ENCODE measurements at places on chromosomes 11 and 22.

DNA sequence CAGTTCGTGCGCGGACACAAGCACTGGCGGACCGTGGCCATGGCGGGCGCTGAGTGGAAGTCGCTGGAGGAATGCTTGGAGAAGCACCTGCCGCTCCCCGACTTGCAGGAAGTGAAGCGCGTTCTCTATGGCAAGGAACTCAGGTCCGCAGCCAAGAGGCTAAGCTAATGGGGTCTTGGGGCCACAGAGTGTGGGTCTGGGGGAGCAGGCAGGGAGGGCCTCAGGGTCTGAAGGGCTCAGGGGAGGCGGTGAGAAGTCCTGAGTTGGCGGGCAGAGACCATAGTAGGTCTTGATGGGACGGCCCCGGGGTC lies 188 bp downstream of the UPB1 start:
- DNase-seq = no peak

DNA sequence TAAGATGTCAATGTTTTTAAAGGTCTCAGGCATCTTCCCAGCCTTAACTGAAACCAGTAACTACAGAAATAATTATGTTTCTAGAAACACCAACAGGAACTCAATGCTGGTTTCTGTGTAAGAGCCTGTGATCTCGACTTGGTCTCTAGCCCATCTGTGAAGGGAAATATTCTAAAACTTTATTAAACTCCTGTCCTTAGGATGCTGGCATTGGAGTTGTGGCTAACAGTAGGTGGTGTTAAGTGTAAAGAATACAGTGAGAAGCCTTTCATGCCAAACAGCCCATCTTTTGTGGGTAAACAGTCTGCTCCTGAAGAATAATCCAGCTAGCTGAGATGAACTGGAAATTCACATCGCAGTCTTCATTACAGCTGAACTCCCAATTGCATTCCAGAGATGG lies 133.2 kb downstream of the ADAMTS15 start:
- DNase-seq = peak; percentile 32

- peak; percentile 68 for DNase-seq
These were observed 14.3 kb downstream of the PACSIN2 start for GRCh38 chr22:43000441-43001175.

DNA sequence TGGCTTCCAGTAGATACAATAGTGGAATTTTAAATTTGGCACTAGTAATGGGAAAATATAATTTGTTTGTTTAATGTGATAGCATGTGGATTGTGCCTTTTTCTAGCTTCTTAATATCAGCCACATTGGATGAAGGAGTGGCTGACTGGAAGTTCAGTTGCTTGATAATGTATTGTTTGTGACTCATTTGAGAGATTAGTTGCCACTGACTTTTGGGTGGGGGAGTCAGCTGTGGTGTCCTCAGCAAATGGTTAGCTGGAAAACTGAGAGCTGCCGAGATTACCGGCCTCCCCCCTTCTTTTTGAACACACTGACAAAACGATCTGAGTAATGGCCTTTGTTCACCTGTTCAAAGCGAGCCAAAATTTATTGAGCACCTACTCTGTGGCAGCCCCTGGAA lies 5.5 kb downstream of the JAM3 start:
- no peak for DNase-seq

- DNase-seq = no peak
These were observed 72.8 kb downstream of the ARL14EP start for GRCh38 chr11:30395751-30396150.

DNA sequence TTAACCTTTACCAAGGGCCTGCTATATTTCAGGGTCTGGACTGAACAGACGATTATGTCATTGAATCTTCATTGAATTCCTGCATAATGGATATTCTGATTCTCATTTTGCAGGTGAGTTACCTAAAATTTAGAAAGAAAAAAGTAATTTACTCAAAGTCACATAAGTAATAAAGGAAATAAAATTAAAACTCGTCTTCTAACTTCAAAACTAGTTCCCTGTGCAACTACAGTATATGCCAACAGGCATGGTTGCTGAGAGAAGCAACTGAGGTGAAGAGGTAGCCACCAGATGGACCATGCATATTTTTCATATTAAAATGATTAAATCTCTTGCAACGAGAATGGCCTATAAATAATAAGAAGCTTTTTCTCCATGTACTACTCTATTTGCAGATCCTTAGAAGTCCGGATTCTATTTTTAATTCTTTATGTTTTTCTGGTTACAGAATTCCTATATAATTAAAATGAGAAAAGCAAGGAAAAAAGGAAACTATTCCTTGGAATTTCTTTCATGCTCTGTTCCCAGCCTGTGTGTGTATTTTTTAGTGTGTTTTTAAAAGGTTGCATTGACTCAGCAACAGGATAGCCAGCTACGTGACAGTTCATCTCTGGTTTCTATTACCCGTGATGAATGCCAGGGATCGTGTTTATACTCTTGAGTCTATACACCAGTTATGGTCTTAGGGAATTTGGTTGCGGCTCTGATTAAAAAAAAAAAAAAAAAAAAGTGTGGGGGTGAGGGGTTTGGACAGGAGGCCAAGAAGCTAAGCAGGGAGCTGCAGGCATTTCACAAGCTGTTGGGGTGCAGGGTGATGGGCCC lies 186.8 kb downstream of the ETS1 start:
- peak; percentile 92 for DNase-seq

DNA sequence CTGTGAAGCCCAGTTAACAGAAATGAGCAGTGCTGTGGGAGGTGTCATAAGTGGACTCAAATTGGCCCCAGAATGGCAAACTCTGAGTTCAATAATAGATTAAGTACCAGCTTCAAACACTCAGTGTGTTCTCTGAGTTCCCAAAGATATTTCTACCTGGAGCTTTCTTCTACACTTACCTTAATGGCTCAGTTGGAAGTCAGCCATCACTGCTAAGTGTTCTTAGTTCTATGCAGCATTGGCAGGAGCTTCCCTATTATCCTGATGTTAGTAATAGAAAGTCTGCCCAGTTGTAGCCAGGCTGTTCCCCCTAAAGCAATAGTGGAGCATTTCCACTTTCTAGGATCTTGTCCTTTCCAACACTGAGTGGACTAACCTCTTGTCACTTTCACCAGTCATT lies 9.7 kb upstream of the PIK3IP1 start:
- DNase-seq = no peak

GRCh38 chr11:122642472-122642922 lies 13.0 kb upstream of the UBASH3B start:
- DNase-seq = peak; percentile 85

- no peak for DNase-seq
These were observed 267.9 kb downstream of the CASP12 start for GRCh38 chr11:104630352-104630751.

DNA sequence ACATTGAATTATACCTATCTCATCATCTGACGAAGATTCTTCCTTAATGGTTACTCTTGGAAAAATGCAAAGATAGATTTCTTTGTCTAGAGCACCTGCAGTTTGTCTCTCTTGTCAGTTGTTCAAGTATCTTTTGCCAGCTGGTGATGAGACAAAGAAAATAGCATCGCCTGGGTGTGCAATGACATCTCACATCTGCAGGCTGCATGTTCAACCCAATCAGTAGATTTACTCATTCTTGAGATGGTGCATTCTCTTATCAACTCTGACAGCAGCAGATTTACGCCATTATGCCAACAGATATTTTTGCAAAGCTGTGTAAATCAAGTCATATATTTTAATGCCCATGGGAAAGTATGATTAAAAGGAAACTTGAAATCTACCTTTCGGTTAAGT lies 164.6 kb upstream of the PDGFD start:
- DNase-seq = no peak

DNA sequence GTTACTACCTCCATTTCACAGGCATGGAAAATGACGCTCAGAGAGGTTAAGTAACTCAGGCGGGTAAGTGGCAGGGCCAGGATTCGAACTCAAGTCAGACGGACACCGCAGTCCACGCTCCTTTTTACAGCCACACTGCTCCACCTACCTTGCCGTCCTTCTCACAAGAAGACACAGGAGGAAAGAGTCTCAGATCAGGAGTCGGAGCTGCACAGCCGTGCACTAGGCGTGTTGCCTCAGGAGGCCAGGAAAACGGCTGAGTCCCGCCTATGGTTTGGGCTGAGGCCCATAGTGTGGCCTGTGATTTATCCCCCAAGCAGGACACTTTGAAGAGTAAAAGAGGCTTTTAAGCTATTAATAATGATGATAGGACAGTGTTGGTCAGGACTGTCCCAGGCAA lies 44.7 kb upstream of the CD5 start:
- no peak for DNase-seq

GRCh38 chr11:83284501-83285150 lies 1.5 kb downstream of the CCDC90B start:
- no peak for DNase-seq

- DNase-seq = peak; percentile 41
These were observed 75.1 kb downstream of the KIRREL3 start for GRCh38 chr11:126925321-126926093.

DNA sequence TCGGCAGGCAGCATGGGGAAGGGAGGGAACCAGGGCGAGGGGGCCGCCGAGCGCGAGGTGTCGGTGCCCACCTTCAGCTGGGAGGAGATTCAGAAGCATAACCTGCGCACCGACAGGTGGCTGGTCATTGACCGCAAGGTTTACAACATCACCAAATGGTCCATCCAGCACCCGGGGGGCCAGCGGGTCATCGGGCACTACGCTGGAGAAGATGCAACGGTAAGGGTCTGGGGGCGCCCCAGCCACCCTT lies 204 bp downstream of the FADS2 start:
- no peak for DNase-seq

DNA sequence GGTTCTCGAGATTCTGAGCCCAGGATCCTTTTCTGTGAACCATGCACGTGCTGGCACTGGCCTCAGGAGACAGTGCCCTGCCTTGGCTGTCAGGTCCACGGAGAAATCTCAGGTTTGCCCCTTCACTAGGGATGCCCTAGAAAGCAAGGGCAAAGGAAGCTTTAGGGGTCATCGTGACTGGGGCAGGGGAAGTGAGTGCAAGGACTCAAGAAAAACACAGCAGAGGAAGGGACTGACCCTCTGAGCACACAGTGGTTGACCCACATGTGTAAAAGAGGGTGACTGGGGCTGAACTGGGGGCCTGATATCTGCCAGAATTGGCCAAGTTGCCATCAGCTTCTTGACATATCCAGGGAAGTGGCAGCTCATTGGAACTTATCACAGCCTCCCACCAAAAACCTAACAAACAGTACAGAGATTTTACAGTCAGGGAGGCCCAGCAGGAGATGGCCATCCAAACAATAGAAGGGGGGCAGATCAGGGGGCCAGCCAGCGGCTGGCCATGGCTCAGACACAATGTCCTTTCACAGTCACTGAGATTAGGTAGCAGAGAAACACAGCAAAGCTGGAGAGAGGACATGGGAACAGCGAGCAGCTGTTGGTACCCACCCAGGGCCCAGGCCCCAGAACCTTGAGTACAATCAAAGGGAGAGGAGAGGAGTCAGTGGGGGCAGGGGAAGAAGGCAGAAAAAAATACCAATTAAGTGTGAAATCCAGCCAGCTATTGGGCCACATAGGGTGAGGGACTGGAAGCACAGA lies 4.4 kb downstream of the TMEM121B start:
- no peak for DNase-seq

DNA sequence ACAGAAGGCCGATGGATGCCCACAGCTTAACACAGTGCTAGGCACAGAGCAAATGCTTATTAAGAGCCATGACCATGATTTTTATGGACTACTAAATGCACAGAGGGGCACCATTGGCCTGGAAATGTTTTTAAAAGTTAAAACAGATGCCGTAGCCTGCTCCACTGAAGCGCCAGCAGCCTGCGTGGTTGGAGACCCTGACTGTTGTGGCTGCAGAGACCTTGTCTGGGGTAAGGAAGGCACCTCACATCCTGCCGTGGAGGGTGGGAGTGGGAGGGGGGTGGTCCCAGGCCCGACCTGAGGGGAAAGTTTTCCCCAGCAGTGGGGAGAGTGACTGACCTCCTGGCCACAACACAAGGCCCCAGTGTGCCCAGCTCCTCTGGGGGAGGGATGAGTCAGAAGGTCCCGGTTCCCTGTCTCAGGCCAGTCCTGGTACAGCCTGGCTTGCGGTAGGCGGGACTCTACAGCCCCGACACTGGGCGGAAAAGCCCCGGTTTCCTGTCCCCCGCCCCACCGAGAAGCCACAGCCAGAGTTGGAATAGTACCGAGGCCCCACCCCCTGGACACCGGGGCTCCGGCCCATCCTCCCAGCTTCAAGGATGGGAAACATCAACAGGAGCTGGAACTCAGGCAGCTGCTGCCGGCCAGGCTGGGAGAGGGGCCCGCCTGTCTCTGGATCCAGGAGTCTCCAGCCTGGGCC lies 7.0 kb downstream of the CHST1 start:
- peak; percentile 73 for DNase-seq

- no peak for DNase-seq
These were observed 89.1 kb downstream of the DHCR7 start for GRCh38 chr11:71358963-71359567.

- peak; percentile 68 for DNase-seq
These were observed 554.7 kb downstream of the SOX6 start for GRCh38 chr11:15801616-15802015.

DNA sequence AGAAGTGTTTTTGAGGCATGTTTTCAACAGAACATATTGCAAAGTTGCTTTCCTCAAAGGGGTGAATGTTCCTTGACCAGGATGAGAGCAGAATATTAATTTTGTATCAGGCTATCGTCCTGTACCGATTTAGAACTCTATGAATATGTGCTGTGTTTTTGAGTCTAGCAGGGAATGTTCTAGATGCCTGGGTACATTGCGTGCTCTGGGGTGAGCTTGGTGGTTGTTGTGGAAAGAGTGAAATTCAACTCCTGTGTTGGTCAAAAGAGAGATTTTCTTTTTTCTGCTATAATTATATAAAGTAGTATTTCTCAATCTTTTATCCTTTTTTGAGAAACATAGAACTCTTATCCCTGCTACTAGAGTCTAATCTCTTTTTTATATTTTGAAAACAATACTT lies 51.2 kb upstream of the OR4B1 start:
- no peak for DNase-seq

DNA sequence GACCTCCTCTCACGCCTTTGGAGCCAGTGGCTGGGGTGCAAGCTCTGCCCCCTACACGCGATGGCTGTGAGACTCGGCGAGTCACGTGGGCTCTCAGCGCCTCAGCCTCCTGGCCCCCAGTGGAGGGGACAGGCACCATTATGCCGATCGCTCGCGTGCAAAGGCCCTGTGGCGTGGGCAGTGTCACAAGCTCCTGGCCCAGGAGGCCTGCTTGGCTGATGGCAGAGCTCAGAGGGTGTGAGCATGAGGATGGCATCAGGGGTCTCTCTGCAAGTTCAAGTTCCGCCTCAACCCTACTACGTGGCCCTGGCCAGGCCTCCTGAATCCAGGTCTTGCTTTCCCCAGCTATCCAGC lies 90.8 kb upstream of the KCNQ1OT1 start:
- no peak for DNase-seq

- DNase-seq = no peak
These were observed 65.7 kb upstream of the ADA2 start for GRCh38 chr22:17284888-17285287.

DNA sequence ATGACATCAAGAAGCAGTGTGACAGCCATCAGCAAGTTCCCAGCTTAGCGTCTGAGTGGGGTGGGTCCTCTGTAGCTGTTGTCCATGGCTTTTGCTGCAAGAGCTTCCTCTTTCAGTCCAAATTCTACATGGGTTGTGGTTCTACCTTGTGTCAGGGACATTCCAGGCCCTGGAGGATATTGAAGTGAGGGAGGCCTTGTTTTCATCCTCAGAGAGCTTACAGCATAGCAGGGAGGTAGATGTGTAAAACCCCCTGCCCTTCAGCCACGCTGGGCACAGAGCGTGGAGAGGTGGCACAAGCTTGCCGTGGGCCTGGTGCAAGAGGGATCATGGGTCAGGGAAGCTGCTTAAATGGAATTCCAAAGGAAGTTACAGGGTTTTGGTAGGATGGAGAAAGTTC lies 93.9 kb downstream of the GRIK4 start:
- DNase-seq = no peak
